ENCODE measurements at places on chromosomes 16 and 17. TPM values are rescaled to one million over a fixed set of nuclear protein-coding genes. Genes with fewer than 3 reads are reported as not detected.

KRT33A gene
- not detected for total RNA-seq

LYZL6 gene
- total RNA-seq: not detected

UBFD1 gene
- 45.1 TPM for total RNA-seq

GRCh38 chr17:17420082-17420481, 56.7 kb upstream of the MED9 start:
- no peak for DNase-seq

DNA sequence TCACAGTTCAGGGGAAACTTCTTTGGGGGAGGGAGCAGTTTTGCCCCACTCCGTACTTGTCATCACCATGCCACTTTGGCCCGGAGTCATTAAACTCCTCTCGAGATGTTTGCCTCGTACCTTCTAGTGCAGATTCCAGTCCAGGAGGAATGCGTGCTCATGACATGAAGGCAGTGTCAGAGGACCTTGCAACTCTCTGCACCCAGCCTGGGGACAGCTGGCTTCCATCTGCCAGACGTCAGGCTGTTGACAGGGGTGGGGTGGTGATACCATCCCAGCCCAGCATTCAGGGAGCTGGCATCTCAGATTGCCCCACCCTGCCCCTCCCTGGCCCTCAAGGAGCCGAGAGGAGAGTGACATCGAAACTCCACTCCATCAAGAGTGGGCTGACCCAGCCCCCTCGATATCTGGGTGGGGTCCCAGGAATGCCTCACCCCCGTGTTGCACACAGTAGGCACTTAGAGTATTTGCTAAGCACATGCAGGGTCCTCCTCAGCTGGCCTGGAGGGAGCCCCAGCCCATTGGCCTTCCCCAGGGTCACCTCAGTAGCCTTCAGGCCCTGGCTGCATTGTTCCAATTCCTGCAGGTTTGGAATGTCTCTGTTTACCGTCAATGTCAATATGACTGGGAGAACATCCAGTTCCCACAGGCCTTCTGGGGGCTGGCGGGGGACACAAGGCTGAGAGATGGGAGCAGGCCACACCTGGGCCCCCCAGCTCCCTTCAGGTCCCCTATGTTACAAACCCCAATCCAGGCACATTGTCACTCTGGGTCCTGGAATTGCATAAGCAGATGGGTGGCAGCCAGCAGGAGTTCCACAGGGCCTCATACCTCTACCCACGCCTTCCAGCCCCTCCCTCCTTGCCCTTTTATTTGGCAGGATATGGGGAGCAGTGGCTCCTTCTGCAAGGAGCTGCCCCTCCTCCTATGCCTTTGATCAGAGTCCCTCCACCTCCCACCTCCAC, 21.3 kb upstream of the EMP2 start:
- no peak for DNase-seq

DNA sequence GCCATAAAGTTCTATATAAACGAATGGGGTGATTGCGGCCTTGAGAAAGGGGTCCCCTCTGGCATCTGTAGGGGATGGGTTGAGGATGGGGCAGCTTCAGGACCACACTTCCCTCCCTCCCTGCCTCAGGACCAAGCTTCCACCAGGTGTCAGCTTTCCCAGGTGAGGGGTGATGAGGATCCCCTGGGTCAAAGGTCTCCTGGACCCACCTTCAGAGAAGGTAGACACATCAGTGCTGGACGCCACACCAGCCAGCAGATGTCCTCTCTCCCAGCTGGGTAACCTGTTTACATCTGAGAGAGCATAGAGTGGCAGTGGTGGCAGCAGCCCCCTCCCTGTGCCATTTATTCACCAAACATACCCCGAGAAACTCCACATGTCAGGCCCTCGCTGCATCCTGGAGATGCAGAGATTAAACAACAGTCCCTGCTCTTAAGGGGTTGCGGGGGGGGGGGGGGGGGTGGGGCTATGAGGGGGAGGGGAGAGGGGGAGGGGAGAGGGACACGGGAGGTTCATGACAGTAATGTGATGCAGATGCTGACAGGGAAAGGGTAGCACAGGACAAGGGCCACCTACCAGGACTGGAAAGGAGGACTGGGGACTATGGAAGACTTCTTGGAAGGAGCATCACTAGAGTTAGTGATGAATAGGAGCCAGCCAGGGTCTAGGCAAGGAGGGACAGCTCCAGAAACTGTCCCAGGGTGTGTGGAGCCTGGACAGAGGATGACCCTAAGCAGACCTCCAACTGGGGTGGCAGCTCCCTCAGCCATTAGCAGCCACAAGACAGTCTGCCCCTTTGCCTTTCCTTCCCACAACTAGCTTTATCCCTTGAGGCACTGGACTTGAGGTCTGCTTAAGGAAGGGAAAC, 5.0 kb downstream of the PROCA1 start:
- no peak for DNase-seq

DNA sequence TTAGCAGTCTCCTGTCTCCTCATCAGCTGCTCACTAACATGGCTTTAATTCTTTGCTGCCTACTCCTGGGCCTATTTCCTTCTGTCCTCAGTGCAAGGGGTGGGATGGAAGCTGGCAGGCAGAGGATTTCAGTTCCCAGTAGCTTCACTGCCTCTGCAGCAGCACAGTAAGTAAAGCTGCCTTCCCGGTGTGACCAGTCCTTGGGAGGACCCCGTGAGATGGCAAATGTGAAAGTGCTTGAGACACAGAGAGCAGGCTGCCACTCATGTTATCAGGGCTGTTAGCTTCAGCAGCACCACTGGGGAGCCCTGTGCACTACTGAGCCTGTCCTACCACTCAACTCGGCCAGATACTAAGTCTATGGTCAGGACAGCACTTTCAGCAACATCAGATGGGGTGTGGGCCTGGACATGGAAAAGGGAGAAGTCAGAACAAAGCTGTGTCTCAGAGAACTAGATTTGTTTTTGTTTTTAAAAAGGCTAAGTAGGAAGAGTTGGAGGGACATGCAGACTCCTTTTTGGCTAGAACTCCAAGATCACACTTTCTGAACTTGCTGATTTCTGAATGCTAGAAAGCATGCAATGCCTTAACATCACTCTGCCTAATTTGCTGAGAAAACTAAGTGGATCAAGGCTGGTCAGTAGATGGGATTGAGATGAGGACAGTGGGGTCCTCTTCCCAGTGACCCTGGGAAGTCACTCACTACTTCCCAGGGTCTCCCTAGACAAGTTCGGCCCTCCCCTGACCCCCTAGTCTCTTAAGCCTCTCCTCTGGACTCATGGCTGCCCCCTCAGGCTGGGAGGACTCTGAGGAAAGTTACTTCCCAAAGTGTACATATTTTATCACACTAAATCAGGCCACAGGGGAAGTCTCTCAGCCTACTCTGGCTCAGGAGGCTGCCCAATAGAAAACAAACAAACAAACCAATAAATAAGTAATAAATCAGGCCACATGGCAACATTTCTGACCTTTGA, 1.1 kb downstream of the ACSF2 start:
- peak; percentile 23 for DNase-seq

GRCh38 chr16:85465328-85466303, 147.5 kb upstream of the GSE1 start:
- DNase-seq: peak; percentile 22

DNA sequence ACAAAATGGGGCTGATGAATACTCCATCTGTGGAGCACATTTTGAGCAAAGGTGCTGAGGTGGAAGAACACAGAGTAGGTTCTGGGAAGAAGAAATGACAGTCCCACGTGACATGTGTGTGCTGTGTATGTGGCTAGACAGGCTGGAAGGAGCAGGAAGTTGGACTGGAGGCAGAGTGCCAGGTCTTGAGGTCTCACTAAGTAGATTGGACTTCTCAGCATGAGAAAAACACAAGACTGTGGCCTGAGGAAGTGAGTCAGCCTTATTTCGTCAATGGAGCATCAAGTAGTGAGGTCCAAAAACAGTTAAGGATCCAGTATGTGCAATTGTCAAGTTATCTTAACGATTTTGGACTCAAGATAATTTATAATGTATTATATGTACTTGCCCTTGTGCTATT, 736.5 kb downstream of the KCNJ2 start:
- DNase-seq: no peak

- DNase-seq: no peak
Measured at GRCh38 chr16:29877266-29877961, 14.4 kb upstream of the CDIPT start.

GRCh38 chr16:85187447-85187846, 75.2 kb upstream of the CIBAR2 start:
- DNase-seq: no peak

- DNase-seq: no peak
Measured at GRCh38 chr16:86702824-86703588, 124.7 kb downstream of the FOXL1 start.

DNA sequence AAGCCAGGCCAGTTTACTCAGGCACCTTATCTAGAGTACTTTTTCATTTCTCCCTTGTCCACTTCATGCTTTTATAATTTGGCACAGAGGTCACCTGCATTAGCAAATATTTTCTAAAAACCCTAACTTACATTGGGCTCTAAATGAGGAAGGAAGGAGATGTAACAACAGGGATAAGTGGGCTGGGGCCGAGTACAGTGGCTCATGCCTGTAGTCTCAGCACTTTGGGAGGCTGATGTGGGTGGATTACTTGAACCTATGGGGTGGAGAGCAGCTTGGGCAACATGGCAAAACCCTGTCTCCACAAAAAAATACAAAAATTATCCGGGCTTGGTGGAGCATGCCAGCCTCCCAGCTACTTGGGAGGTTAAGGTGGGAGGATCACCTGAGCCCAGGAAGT, 55.9 kb downstream of the TMEM100 start:
- no peak for DNase-seq

ADGRG3 gene
- total RNA-seq: 9.2 TPM

- DNase-seq: no peak
Measured at GRCh38 chr16:19872179-19872863, 12.3 kb downstream of the GPRC5B start.

COA3 gene
- 60.1 TPM for total RNA-seq

DNA sequence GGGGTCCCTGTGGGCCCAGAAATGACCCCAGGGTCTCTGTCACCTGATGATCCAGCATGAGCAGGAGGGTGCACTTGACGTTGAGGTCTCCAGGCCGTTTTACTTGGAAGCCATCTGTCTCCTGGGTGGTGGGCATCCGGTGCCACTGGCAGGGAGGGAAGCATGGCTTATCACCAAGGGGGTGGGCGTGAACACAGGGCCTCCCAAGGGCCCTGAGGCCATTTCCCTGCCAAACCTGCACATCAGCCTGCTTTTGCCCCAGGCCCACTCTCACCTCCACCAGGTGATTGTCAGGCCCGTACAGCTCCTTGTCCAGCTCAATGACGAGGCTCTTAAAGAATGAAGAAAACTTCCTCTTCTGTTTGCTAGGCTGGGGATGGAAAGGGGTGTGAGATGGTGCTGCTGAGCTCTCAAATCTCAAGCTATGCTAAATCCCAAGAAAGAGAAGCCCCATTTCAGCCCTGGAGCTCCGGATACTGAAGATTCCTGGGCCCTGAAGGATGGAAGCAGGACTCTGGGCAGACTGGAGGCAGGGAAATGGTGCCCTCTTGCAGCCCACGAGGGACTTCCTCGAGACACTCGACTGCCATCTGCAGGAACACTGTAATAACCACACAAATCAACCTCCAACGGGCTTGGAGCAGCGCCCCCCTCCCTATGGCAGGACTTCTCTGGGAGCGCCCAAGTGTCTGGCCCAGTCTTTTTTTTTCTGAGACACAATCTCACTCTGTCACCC, 7.1 kb upstream of the FTSJ3 start:
- DNase-seq: peak; percentile 84

DNA sequence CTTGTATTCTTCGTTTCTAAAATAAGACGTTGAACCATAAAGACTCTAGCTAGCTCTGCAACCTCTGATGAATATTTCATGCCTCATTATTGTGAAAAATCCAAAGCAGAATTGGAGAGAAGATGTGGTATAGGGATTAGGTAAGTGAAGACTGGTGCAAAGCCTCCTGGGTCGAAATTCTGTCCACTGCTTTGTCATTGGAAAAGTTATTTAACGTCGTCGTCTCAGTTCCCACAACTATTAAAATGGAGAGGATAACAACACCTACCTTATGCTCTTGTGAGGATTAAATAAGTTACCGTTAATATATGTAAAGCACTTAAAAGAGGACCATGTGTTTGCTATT, 1.4 kb upstream of the PRPSAP2 start:
- DNase-seq: no peak

CDH16 gene
- not detected for total RNA-seq

- DNase-seq: no peak
Measured at GRCh38 chr17:29557739-29558116, 9.1 kb downstream of the ABHD15 start.

ZNF267 gene
- 17.5 TPM for total RNA-seq

- DNase-seq: no peak
Measured at GRCh38 chr17:50715471-50715870, 3.9 kb upstream of the LUC7L3 start.

DNA sequence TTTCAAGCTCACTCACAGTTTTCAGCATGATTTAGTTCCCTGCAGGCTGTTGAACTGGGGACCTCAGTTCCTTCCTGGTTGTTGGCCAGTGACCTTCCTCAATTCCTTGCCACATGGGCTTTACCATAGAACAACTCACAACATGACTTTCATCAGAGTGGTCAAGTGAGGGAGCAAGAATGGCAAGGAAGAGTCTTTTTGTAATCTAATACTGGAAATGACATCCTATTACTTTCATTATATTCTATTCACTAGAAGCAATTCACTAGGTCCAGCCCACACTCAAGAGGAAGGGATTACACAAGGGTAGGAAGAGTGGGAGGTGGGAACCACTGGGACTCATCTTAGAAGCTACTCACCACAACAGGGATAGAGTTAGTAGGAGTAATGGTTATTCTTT, 57.6 kb downstream of the SYT17 start:
- no peak for DNase-seq

- no peak for DNase-seq
Measured at GRCh38 chr16:9099131-9099625, 7.7 kb downstream of the HAPSTR1 start.

DNA sequence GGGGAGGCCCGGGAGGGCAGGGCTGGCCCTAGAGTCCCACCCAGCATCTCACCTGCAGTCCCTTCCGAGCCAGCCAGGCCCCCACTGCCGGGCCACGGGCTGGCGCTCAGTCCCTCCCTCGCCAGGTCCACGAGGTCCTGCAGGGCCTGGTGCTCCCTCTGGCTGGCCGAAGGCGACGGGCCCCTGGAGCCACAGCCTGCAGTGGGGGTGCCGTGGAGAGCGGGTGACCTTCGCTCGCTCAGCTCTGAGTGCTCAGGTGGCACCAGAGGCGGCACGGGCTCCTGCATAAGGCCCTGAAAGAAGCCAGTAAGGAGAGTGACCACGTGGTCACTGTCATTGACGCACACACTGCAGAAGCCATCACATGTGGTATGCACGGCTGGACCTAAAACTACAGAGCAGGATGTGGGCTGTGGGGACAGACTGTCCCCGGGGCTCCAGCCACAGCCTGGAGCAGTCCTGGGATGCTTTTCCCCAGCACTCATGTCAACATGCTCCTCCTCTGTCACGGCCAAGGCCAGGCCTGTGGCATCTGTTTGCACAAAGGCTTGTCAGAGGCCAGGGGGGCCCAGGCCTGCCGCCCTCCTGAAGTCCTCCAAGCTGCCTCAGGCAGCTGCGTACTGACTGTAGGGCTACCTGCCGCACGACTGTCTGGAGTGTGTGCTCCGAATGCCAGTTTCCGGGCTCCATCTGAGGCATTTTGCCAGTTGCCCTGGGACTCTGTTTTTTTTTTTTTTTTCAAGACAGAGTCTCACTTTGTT, 15.1 kb downstream of the SLX4 start:
- no peak for DNase-seq

Data from dermis microvascular lymphatic vessel endothelial cell (primary cell).